Caki2 (cell line): ENCODE measurements at places on chromosomes 12 and 14.
A peak's percentile ranks its signal among the peaks of the same experiment; 100 is the strongest.

DNA sequence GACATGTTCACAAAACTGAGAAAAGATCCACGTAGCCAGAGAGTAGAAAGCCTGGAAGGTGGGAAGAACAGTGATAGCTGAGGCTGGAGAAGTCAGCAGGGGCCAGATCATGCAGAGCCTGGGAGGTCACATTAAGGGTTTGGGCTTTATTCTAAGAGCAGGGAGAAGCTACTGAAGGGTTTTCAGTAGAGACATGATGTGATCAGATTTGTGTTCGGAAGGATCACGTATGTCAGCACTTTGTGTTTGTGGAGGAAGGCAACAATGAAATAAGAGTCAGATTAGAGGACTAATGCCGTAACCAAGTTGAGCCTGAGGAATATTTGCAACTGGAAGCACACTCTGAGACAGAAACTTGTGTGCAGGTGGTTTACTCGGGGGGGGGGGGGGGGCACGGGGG, 4.2 kb upstream of the PCK2 start:
- no peak for DNase-seq

- DNase-seq: no peak
Measured at GRCh38 chr14:60616461-60616959, 32.8 kb downstream of the SIX1 start.

- DNase-seq: no peak
Measured at GRCh38 chr14:100580316-100581227, 6.6 kb downstream of the BEGAIN start.

- DNase-seq: no peak
Measured at GRCh38 chr12:14776236-14776961, 26.9 kb downstream of the WBP11 start.

DNA sequence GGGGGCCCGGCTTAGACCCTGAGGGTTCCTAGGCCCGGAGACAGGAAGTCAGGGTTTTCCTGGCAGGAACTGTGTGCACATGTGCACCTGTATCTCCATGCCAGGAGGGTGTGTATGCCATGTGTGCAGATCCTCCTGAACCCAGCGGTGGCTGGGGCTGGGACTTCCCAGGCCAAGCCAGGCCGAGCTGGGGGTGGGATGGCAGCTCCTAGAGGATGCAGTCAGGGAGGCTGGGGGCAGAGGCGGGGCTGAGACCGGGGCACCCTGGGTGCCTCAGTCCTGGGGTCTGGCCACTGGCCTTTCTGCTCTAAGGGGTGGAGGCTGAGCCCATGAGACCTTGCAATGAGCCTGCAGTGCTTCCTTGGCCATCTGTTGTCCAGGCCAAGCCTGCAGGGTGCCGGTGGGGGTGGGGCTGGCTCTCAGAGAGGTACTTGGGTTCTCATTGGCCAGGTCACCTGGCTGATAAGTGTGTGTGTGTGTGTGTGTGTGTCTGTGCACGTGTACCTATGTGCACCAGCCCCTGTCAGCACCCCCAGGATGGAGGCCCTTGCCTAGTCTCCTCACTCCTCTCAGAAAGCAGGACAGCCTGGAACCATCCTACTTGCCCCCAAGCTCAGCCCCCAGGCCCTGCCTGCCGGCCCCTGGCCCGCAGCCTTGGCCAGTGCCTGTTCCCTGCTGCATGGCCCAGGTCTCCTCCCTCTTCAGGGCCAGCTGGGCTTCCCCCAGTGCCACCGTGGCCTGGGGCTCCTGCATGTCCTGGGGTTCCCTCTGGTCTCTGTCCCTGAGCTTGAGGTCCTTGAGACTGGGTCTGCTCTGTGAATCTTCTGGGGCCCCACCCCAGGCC, 10.6 kb upstream of the TNFAIP2 start:
- DNase-seq: no peak

GRCh38 chr14:93039649-93040315, 75.9 kb downstream of the ITPK1 start:
- no peak for DNase-seq

DNA sequence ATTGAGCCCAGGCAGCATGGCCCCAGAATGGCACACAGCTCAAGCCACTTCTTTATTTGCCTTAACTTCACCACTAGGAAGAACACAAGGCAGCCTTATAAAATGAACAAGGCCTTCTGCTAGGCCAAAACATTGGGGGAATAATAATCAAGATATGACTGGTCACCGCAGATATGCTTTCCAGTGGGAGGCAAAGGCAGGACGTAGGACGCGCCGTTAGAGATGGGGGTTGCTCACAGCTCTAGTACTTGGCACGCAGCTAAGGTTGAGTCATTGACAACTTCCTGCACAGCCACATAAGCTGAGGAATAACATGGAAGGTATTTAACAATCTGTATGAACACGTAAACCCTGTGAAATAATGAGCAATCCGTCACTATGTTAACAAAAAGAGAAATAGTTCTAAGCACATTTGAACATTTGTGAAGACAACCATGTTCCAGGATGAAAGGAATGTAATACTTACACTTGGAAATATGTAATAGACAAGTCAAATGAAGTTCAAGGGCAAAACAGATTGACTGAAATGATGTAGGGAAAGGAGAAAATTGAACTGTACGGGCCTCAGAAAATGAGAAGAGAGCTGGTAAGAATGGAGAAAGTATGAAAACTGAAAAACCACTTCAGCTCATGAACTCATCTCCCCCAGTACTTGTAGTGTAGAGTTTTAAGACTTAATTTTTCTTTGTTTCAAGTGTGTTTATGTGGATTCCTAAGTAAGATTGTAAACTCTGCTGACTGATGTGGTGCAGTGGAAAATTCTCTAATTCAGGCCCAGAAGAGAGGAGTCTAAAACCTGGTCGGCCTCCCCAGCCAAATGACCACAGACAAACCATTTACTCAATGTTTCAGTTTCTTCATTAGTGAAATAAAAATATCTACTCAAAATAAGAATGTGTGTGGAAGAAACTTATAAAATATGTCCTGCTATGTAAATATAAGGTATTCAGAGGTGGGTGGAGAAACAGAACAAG, 59.3 kb upstream of the CCDC91 start:
- DNase-seq: peak; percentile 23

DNA sequence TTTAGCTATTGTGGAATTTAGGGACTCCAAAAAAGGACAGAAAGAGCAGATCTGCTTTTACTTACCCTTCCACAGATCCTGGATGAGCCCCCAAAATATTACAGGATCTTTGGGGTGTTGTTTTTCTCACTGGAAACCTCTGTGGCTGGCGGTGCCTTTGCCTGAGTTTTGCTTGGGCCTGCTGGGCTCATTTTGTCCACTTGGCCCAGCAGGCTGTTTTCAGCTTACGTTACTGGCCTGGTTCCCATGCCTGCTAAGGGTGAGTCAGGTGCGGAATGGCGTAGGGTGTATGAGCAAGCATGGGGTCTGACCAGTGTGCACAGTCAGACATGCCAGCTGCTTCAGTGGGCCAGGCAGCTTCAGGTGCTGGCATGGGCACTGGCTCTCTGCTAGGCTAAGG, 45.8 kb downstream of the HSD17B6 start:
- no peak for DNase-seq

DNA sequence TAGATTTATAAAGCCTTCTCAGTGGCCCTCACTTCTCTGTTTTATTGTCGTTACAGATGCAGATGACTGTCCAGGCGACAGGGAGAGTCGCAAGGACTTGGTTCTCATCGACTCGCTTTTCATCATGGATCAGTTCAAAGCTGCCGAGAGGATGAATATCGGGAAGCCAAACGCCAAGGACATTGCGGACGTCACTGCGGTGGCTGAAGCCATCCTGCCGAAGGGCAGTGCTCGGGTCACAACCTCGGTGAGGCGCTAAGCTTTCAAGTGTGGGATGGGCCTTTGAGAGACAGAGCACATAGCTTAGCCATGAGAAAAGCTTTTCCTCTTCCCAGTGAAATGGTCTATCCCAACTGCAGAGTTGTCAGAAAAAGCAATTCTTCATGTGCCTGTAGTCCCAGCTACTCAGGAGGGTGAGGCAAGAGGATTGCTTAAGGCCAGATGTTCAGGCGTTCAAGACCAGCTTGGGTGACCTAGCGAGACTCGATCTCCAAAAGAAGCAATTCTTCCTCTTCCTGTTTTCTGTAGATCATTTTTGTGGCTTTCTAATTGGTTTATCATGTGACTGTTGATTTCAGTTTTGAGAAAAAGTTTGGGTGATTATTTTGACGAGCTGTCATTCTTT, 56.4 kb downstream of the EP400 start:
- DNase-seq: no peak

DNA sequence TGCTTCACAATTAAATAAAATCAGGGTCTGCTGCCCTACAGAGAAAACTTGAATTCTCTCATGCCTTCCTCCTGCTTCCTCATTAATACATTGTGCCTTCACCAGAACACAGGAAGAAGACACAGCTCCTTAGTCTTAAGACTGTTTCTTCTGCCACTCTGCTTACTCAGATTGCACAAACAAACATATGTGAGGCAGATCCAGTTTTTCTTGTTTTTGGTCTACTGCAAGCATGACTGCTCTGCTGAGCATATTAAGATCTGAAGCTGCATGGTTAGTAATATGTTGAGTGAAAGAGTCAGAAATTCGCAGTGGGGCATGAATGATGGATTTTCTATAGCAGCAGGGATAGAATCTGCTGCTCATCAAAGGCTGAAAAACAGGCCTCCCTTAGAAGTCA, 321.1 kb upstream of the STXBP6 start:
- DNase-seq: no peak

DNA sequence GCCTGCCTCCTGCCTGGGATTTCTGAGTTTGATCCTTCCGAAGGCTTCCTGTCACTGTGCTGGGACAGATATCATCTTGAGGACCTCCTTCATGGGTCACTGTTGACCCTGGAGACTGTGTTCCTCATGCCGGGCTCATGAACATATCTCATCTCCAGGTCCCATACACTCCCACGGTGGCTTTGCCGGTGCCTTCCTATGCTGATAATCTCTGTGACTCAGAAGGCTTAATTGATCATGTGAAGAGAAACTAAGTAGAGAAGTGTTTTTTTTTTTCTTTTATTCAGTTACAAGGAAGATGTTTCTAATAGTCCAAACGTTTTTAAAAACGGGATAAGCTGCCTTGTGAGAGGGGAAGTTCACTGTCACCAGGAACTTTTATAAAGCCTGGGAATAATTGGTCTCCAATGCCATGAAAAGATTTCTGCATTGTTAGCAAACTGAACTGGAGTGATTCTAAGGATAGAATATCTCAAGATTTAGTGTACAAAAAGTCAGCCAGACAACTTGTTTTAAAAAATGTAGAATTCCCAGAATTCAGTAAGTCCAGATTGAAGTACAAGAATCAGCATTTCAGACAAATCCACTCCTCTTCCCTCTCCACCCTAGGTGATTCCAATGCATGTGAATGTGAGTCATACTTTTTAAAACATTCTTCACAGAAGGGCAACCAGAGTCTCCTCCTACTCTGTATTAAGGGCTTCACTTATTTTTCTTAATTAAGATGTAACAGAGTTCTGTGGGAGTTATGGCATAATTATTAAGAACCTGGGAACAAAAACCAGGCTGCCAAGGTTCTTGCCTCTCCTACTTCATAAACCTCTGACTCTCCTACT, 139.8 kb upstream of the LGR5 start:
- DNase-seq: peak; percentile 47

DNA sequence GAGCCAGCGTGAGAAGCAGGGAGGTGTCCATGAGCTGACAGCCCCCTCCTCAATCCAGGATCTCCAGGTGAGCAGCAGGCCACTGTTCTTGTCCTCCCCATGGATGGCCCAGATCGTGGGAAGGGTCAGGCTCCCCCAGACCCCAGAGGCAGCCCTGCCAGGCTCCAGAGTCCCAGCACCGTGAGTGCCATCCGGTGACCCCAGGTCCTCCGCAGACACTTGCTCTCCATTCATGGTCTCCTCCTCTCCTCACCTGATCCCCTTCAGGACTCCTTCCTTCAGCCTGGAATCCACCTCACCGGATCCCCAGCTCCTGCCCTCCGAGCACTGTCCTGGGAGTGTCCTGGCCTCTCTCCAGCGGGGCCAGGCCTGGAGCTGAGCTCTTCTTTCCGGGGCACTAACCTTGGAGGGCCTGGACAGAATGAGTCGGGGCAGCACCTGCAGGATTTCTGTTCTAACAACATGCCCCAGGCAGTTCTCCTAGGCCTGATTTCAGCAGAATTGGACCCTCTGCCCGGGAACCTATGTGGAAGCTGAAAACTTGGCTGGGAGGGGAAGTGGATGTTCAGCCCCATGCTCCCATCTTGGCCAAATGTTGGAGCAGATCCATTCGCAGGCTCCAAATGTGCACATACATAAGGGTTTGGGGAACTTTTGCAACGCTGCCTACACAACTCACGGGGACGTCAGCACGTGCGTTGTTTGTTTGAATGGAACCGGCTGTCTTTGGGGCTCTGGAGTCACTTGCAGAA, 341.6 kb upstream of the SFSWAP start:
- DNase-seq: no peak

DNA sequence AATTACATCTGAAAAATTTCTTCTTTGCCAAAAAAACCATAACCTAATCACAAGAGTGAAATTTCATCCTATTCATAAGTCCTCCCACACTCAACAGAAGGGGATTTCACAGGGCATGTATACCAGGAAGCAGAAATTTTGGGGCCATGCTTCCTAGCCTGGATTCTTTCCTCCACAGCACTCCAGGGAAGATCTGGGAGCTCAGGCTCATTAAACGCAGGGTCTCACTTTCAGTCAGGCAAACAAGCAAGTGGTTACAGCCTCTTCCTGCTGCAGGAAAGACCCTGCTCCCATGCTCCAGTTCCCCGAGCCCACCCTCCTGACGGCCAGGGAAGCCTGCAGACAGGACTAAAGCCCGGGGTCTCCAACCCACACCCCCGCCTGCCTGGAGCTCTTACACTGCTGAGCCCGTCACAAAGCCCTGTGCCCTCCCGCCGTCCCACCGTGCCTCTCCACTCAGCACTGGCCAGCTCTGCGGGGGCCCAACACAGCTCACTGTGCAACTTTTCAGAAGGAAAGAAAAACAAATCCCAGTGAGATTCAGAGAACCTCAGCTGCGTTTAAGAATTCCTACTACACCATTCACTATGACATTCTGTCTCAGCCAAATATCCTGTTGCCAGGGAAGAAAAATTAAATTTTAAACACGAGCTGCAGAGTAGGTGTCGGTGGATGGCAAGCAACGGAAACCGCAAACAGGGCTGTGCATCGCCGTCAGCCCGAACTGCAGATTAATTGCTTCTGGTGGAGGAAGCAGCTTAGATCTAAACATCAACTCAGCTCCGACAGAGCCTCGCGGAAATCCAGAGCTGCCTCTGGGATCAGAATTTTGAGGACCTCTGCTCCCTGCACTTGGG, 106.7 kb upstream of the SFSWAP start:
- DNase-seq: no peak

- DNase-seq: no peak
Measured at GRCh38 chr14:94117856-94118255, 7.3 kb downstream of the IFI27 start.

- DNase-seq: no peak
Measured at GRCh38 chr12:106269150-106269771, 21.4 kb upstream of the CKAP4 start.

DNA sequence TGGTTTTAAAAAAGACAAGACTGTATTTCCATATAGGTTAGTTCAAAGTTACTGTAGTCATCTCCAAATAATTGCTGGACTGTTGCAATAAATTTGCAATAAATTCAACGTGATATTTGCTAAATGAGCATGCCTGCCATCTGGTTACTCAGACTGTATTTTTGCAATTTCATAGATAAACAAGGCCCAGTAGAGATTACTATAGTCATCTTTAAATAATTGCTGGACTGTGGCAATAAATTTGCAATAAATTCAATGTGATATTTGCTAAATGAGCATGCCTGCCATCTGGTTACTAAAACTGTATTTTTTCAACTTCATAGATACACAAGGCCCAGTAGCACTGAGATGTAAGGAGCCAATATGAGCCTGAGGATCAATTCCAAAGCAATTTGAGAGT, 5.6 kb downstream of the NTN4 start:
- DNase-seq: no peak

GRCh38 chr14:63432888-63433552, 110.2 kb downstream of the PPP2R5E start:
- DNase-seq: no peak
